ENCODE measurements at places on chromosomes 7 and 10. TPM values are rescaled to one million over a fixed set of nuclear protein-coding genes. Genes with fewer than 3 reads are reported as not detected.

GRCh38 chr10:22988581-22989360 lies 60.9 kb downstream of the ARMC3 start:
- peak; percentile 53 for DNase-seq

Gene ASAH2
- 2.2 TPM for total RNA-seq

DNA sequence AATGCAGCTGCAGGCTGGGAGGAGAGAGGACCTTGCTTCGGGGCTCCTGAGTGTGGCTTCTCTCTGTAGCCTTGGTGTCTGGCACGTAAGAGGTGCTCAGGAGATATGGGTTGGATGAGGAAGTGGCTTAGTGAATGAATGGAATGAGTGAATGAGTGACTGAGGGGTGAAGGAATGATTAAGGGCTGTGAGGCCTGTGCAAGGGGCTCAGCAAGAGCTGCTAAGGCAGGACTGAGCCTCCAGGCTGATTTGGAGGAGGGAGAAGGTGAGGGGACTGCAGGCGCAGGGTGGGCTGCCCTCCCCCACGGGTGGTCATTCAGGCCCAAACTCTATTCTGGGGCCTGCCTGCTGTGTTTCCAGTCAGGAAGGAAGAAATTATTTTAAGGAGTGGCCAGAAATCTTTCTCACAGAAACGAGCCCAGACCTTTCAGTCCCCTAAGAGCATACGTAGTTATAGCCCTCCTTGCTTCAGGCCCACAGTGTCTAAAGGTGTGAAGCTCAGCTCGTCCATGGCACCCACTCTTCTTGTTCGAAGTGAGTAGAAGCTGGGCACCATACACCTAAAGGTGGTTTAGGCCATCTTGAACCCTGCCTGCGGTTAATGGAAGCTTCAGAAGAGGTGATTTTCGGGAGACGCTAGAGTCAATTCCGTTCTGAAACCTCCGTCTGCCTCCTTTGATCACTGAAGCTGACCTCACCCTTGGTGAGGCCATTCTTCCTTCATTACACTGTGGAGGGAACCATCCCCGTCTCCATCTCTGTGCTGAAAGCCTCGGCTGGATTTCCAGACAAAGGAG lies 49.5 kb upstream of the SAMD8 start:
- no peak for DNase-seq

DNA sequence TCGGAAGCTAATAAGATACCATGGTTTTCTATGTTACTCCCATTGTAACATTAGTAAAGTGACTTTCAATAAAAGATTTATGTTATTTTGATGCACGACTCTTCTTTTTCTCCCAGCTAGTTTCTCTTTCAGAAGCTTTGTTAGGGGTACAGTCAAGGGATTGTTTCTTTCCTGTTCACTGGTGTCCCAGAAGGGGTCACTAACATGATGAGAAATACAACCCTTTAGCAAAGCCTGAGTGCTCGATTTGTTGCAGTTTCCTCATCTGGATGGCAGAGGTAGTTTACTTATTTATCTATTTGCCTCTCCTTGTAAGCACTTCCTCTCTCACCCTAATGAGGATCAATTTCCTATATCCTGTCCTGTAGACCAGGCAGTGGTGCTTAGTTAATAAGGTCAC lies 17.0 kb downstream of the SRI start:
- no peak for DNase-seq

Gene CALML5
- total RNA-seq = not detected

- DNase-seq = no peak
These were observed 12.6 kb upstream of the COL1A2 start for GRCh38 chr7:94382132-94382531.

Gene CYP26C1
- 0.14 TPM for total RNA-seq

DNA sequence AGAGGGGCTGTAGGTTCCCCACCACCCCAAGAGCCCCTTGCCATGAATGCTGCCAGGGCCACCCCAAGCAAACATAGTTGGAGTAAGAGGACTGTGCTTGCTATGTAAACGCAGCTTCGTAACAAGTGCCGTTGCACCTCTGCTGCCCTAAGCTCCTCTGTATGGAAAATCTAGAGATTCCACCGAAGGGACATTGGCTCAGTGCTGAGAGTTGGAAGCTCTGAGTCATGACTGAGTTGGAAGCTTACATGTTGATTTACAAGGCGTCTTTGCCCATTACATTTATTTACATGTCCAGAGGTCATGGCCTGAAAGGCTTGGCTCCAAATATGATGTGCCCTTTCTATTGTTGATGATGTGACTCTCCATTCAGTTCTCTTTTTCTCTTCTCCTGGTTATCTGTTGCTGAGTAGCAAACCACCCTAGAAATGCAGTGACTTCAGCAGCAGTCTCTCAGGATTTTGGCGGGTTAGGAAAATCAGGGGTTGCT lies 233.1 kb upstream of the TCF7L2 start:
- no peak for DNase-seq

Gene TAS2R4
- 1.2 TPM for total RNA-seq

GRCh38 chr7:2508327-2509215 lies 11.0 kb upstream of the LFNG start:
- peak; percentile 69 for DNase-seq

GRCh38 chr10:22805304-22805703 lies 90.9 kb upstream of the PIP4K2A start:
- DNase-seq = no peak

- no peak for DNase-seq
These were observed 2.0 kb upstream of the NFKB2 start for GRCh38 chr10:102393411-102394078.

GRCh38 chr10:70762441-70763175 lies 22.6 kb downstream of the TBATA start:
- DNase-seq = no peak

Gene ATP6V0A4
- total RNA-seq = not detected

GRCh38 chr7:130493275-130493873 lies 1.5 kb downstream of the MEST start:
- no peak for DNase-seq

- DNase-seq = peak; percentile 17
These were observed 686 bp downstream of the AASS start for GRCh38 chr7:122143376-122143750.

Gene CYP3A7
- total RNA-seq = 0.34 TPM

- DNase-seq = no peak
These were observed 444.7 kb downstream of the MAGI2 start for GRCh38 chr7:79008786-79009185.

DNA sequence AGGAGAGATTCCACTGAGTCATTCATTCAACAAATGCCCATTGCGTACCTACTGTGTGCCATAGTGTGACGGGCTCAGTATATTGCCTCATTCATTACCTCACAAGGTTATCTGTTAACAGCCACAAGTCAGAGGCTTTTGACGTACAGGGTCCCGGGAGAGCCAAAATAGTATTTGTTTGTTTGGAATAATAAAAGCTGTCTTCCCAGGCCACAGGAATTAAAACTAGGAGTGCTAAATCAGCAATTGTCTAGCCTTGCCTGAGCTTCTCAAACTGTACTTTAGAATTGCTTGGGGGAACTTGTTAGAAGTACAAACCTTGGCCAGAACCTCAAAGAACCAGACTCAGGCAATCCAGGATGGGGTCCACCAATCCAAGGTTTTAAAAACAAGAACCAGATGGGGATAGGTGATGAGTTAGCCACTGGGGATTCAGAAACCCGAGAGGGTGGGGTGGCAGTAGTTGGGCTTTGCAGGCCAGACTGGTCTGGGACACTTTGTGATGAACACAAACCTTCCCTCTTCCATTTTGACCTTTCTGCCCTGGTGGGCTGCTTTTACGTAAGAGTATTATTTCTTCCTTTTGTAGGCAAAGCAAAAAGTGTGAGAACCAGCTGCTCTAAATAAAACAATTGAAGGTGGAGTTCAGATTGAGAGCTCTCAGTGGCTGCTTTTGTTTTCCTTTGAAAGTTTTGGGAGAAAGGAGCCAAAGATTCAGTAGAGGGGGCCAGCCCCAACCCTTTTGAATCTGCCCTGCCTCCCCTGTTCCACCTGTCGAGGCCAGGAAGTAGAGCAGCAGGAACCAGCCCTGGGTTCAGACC lies 113.0 kb upstream of the ANLN start:
- DNase-seq = no peak

Gene AGR2
- 1,046 TPM for total RNA-seq

Gene JCAD
- total RNA-seq = 1.8 TPM

Gene HECW1
- 0.58 TPM for total RNA-seq

GRCh38 chr7:170551-171363 lies 21.6 kb upstream of the FAM20C start:
- no peak for DNase-seq

GRCh38 chr7:74288034-74288881 lies 949 bp upstream of the CLIP2 start:
- peak; percentile 48 for DNase-seq

GRCh38 chr10:125783957-125784356 lies 8.3 kb upstream of the MMP21 start:
- no peak for DNase-seq

- no peak for DNase-seq
These were observed 116.3 kb downstream of the COL13A1 start for GRCh38 chr10:69918036-69918435.
